Adrenal gland (tissue), 19 donors: ENCODE measurements at places on chromosomes 5 and 9.
A peak's percentile ranks its signal among the peaks of the same experiment; 100 is the strongest.

DNA sequence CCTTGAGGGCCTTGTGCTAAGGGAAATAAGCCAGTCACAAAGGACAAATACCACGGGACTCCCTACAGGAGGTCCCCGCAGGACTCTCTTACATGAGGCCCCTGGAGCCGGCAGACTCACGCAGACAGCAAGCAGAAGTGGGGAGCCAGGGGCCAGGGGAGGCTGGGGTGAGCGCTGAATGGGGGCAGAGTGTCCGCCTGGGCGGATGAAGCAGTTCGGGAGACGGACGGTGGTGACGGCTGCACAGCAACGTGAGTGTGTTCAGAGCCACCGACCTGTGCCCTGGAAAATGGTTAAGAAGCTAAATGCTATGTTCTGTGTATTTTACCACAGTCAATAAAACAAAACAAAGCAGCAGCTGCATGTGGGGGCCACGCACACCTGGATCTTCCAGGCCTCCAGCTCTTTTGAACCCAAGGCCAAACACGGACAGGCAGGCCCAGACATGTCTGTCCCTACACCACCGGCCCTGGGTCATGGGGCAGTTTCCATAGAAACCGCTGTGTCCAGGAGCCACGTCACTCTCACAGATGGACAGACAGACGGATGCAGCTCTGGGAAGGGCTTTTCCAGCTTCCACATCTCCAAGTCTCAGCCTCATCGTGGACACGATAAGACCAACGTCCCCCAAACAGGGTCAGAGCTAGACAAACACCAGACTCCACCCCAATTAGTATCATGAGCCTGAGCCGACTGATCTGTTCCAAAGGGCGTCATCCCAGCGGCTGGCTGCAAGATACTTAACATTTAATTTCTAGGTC, 103.9 kb downstream of the VAV2 start:
- DNase-seq: peak; percentile 35

GRCh38 chr5:77176429-77176828, 34.1 kb upstream of the PDE8B start:
- no peak for DNase-seq

GRCh38 chr5:80468131-80468530, 19.8 kb upstream of the FAM151B start:
- no peak for DNase-seq

DNA sequence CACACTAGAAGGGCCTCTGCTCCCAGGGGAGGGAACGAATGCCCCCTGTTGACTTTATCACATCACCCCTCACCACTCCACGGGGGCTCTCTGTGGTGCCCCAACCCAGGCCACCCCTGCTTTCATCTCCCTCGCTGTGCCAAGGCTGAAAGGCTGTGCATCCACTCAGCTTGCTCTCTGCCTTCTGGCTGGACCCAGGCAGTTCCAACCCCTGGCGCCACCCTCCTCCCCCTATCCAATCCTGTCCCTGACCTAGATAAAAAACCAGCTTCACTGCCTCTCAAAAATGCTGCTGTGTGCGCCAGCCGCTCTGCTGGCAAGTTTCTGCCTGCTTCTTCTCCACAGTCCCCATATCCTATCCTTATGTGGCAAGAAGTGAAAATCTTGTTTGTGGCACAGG, 22.4 kb upstream of the CORO2A start:
- peak; percentile 87 for DNase-seq

DNA sequence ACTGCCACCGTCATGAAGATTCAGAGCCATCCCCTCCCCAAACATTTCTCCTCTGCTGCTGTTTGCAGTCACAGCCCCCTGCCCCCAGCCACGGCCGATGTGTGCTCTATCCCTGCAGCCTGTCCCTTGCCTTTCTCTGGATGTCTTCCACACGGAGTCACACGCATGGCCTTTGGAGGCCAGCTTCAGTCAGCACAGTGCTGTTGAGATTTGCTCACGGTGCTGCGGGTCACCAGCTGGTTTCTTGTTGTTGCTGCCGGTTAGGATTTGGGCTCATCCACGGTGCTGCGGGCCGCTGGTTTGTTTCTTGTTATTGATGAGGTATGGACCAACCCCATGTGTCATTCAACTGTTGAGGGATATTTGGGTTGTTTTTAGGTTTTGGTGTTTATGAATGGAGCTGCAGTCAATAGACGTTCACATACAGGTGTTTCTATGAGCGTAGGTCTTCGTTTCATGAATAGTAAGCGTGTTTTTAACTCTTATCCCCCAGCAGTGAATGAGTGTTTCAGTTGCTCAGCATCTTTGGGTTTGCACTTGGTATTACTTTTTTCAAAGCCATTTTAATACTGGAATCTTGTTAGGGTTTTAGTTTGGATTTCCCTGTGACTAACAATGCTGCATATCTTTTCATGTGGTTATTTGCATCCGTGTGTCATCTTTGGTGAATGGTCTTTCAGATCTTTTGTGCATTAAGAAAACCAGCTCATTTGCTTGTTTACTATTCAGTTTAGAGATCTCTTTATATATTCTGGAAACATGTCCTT, 57.6 kb downstream of the AHRR start:
- DNase-seq: peak; percentile 10

GRCh38 chr9:130908878-130909355, 12.3 kb upstream of the QRFP start:
- DNase-seq: no peak

DNA sequence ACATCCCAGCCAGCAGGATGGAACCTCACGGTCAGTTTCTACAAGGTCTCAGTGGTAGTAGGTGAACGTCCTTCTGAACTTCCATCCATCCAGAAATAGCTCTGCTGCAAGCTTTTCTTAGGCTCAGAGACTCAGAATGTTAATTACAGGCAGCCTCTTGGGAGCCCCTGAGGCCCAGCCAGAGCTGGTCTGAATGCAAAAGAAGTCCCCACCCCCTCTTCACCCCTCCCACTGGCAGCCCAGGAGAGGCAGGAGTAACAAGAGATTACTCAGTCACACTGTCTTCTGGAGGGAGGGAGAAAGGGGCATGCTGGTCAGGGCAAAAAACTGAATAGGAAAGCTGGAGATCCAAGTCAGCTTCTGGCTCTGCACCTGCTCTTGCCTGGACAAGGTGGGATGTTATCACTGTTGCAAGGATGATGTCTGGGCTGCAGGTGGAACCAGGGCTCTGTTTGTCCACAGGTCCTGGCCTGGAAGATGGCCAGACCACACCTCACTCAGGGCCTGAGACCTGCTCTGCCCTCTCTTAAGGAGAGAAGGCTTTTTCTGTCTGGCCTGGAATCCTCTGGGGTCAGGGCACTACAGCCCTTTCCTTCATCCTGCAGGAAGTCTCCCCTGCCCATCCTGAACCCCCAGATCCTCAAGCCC, 9.1 kb downstream of the ENHO start:
- DNase-seq: no peak
